ENCODE measurements at places on chromosomes 2 and 18. TPM values are rescaled to one million over a fixed set of nuclear protein-coding genes. Genes with fewer than 3 reads are reported as not detected.

NGEF gene
- total RNA-seq = 0.71 TPM

KIF1A gene
- total RNA-seq = 132 TPM

TMEM163 gene
- total RNA-seq = 3.7 TPM

CFC1 gene
- 27.7 TPM for total RNA-seq

HOXD12 gene
- total RNA-seq = not detected

Data from progenitor cell of endocrine pancreas (in vitro differentiated cells).